Activated naive CD4-positive, alpha-beta T cell treated with anti-CD3 and anti-CD28 coated beads for 36 hours (primary cell): ENCODE measurements at places on chromosomes 13 and 19. TPM values are rescaled to one million over a fixed set of nuclear protein-coding genes. Genes with fewer than 3 reads are reported as not detected.

- no peak for DNase-seq
Observed at GRCh38 chr19:4977299-4978174, 8.6 kb downstream of the KDM4B start.

CASP14 gene
- not detected for total RNA-seq

N4BP2L1 gene
- total RNA-seq: 22.6 TPM

CCDC9 gene
- 47.7 TPM for total RNA-seq

DNA sequence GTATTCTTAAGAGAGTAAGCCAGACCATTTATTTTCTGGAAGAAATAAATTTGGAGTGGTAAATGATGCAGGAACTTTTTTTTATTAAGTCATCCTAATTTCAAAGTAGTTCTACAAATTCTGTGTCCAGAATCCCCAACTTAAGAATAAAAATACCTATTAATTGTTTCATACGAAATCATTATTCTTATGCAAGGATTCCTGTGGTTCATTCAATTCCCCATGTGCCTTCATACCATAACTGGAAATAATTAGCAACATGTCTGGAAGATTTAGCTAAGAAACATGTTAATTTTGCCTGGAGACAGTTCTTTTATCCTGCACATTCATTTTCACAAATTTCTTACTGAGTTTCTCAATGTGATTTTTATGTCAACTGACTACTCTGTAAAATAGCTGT, 408.6 kb downstream of the PCDH9 start:
- no peak for DNase-seq

- DNase-seq: no peak
Observed at GRCh38 chr19:42278452-42279154, 9.6 kb downstream of the CIC start.

DNA sequence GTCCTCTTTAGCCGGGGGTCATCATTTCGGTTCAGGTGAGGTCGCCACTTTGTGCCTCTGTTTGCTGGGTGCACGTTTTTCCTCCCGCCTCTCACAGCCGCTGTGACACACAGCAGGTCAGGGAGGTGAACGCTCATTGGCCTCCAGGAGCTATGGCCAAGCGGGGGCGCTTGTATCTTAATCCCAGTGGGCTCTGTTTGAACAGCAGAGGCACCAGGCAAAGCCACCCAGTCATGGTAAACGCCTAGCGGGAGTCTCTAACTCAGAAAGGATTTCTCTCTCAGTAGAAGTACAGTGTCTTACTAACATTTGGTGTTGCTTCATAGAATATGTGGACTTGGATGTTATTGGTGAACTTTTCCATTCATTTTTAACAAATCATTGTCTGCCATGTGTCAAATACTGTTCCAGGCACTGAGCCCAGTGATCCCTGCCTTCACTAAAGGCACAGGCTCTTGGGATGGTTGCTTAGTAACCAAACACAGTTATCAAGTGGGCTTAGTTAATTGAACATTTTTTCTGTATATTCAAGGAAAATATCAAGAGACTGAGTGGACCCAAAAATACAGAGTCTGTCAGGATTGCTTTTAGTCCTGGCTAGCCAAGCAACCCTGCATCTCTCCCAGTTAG, 186.7 kb downstream of the STK24 start:
- no peak for DNase-seq

DNA sequence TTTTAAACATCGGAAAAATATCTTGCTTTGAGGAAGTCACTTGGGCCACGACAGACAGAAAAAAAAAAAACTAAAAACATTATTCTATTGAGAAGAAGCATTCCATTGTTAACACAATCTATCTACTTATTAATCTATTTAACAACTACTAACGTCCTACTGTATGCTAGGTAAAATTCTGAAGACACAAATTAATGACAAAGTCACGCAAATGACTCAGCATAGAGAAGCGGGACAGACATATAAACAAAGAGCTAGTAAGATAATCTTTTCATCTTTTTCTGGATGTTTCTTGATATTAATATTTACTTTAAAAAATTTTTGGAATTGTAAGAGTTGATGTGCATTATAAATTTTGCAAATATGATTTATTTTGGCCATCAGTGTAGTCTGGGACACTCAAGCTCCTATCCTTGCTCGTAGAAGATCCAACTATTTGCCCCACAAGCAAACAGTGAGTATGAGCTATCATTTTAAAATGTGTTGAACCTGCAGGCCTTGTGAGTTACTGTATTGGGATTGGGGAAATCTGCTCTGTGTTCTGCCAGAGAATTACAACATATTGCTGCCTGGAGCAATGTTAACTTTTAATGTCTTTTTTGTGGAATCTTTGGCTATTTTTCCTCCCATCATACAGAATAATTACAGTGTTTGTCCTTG, 109.1 kb downstream of the PCDH9 start:
- DNase-seq: no peak

- no peak for DNase-seq
Observed at GRCh38 chr13:107845911-107846310, 369.4 kb downstream of the LIG4 start.

DNA sequence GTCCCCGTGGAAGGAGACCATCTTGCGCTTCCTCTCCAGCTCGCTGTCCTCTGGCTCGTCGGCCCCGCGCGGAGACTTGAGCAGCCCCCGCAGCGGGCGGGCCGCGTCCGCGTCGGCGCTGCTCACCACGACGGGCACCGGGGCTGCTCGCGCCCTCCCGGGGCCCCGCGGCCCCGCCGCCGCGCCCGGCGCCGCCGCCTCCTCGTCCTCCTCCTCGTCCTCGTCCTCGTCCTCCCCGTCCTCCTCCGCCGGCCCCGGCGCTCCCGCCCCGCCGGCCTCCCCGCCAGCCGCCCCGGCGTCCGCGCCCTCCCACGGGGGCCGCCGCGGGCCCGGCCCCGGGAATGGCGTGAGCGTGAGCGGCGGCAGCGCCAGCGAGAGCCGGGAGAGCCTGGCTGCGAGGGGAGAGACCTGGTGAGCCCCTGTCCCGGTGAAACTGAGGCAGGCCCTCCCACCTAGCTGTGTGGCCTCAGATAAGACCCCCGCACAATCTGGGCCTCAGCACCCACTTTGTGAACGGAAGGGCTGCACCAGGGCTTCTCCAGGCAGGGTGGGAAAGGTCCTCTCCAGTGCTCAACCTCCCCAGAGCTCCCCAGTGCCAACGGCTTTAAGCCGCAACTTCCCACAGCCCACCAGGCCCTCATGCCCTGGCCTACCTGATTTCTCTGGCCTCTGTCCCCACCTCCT, 17.8 kb downstream of the LMTK3 start:
- DNase-seq: no peak

- peak; percentile 78 for DNase-seq
Observed at GRCh38 chr19:19406878-19407632, 1.6 kb downstream of the GATAD2A start.

ZNF723 gene
- not detected for total RNA-seq

PGLYRP1 gene
- not detected for total RNA-seq

DNA sequence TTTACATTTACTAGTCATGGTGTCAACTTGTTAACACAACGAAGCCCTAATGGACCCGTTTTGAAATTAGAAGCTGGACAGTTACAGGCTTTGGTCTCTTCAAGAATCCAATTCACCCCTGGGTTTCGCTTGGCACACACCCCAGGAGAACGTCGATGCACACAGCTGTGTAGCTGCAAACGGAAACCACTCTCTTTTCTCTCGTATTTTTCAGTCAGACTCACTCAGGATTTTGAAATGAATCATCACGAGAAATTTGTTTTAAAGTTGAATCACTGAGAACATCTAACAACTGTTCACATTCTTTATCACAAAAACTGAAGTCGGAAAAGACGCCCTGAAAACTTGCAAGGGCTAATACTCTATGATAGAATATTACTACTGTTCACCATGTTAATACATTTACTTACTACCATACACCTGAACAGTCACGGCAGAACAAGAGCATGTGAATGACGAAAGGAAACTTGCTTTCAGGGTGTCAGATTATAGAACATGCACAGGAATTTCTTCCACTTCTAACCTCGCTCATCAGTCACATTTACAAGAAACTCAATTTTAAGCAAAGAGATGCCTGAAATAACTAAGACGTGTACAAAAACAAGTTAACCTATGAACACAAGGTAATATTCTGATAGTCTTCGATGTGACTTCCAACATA, 4.7 kb downstream of the PNMA8A start:
- no peak for DNase-seq

IL12RB1 gene
- total RNA-seq: 10.1 TPM

ARL11 gene
- 0.72 TPM for total RNA-seq

- no peak for DNase-seq
Observed at GRCh38 chr19:49718511-49718910, 27.6 kb downstream of the CPT1C start.

DNA sequence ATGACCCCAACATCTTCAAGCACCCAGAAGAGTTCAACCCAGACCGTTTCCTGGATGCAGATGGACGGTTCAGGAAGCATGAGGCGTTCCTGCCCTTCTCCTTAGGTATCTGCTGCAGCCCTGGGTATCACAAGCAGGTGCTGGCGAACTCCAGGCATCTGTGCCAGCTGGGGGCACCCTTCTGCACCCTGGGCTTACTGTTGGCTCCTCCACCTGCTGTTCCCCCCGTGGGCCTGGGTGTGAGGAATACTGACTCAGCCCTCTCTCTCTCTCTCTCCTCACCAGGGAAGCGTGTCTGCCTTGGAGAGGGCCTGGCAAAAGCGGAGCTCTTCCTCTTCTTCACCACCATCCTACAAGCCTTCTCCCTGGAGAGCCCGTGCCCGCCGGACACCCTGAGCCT, 13.0 kb downstream of the CYP2S1 start:
- DNase-seq: peak; percentile 23

GRCh38 chr13:46185634-46186033, 3.7 kb upstream of the LCP1 start:
- no peak for DNase-seq

- no peak for DNase-seq
Observed at GRCh38 chr19:1162404-1163282, 11.4 kb downstream of the SBNO2 start.

B3GNT8 gene
- total RNA-seq: not detected

DNA sequence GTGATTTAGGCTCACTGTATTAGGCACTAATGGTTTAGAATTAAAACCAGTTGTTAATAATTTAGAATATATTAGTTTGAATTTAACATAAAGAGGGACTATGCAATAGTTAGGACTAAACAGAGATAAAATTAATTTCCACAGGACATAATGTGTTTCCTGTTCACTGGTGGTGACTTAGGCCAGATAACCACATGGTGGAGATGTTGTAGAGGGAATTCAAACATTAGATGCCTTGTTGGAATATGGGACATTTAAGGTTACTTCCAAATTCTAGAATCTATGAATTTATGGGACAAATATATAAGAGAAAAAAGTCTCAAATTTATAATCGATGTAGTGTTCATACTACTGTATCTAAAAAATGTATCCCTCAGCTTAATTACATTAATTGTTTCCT, 615.5 kb upstream of the KLHL1 start:
- DNase-seq: no peak

VSTM2B gene
- total RNA-seq: not detected

CRLF1 gene
- not detected for total RNA-seq

- DNase-seq: no peak
Observed at GRCh38 chr19:51136851-51137551, 5.1 kb upstream of the SIGLEC7 start.

FGF22 gene
- not detected for total RNA-seq

- DNase-seq: no peak
Observed at GRCh38 chr13:114081761-114082681, 50.4 kb downstream of the RASA3 start.

- no peak for DNase-seq
Observed at GRCh38 chr13:30799356-30799824, 64.0 kb downstream of the ALOX5AP start.

DNA sequence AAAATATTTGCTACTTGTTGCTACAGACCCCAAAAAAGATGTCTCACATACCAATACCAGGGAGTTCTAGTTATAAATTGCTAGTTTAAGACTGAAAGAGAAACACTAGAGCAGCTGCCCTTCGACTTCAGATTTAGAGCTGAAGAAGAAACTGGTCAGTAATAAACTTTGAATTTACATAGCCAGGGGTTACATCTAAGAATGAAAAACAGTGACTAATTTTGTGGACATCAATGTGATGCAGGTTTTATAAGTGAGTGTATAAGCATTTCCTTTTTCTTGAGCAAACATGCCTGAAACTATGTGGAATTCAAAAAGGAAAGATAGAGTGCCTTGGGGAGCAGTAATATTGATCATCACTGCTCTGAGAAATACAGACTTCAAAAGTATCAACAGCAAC, 724.9 kb upstream of the MIR17HG start:
- DNase-seq: no peak

DNA sequence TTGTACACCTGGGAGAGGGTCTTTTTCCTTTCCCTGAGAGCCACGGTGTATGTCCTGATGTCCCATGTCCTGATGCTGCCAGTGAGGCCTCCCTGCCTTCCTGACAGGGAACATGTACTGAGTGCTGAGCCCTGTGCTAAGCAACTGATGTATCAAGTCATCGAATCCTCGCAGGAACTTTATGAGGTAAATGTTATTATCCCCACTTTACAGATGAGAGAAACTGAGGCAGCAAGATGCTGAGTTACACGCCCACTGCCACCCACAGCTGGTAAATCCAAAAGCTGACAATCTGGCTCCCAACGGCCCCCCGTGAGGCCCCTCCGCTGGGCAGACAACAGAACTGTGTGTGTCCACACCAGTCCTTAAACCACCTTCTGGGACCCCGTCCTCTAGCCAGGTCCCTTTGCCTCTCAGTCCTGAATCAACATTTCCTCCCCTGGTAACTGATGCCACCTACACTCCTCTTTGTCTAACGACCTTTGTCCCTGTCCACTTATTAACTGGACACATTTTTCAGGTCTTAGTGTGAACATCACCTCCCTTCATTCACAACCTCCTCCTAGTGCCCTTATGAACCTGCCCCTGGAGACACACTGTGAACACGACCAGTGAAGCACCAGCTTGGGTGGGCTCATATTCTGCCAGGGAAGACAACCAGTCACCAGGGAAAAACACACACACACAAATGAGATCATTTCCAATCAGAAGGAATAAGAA, 5.4 kb upstream of the VSIG10L start:
- DNase-seq: no peak

DNA sequence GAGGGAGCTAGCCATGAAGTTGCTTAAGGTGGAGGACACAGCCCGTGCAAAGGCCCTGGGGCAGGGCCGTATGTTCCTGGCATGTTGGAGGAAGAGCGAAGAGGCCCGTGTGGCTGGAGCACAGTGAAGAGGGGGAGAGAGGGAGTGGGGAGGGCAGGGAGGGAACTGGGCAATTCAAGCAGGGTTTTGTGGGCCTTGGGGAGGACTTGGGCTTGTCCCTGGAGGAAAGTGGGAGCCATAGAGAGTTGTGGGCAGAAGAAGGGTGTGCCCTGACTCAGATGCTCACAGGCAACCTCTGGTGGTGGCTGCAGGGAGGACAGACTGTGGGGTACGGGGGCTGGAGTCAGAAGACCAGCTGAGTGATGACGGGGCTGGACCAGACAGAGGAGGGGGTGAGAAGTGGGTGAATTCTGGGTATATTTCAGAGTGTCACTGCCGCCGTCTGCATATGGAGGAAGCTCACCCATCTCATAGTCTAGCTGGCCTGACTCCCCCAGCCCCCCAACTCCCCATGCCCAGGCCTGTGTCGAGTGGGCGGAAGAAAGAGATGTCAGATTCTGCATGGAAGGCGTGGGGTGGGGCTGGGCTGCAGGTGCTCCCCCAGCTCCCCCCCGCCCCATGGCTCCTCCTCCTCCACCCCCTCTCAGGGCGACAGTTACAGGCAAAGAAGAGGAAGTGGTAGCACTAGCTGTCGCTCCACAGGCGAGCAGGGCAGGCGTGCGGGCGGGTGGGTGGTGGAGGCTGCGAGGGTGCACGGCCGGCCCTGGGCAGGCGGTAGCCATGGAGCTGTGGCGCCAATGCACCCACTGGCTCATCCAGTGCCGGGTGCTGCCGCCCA, at the start of gene VAV1:
Gene VAV1 (plus strand): TSS at position 681 of the 838 bp plus-strand sequence. CDS start 100 bp downstream, at position 781.
- peak; percentile 91 for DNase-seq
